ENCODE measurements at places on chromosomes 3 and 15.

DNA sequence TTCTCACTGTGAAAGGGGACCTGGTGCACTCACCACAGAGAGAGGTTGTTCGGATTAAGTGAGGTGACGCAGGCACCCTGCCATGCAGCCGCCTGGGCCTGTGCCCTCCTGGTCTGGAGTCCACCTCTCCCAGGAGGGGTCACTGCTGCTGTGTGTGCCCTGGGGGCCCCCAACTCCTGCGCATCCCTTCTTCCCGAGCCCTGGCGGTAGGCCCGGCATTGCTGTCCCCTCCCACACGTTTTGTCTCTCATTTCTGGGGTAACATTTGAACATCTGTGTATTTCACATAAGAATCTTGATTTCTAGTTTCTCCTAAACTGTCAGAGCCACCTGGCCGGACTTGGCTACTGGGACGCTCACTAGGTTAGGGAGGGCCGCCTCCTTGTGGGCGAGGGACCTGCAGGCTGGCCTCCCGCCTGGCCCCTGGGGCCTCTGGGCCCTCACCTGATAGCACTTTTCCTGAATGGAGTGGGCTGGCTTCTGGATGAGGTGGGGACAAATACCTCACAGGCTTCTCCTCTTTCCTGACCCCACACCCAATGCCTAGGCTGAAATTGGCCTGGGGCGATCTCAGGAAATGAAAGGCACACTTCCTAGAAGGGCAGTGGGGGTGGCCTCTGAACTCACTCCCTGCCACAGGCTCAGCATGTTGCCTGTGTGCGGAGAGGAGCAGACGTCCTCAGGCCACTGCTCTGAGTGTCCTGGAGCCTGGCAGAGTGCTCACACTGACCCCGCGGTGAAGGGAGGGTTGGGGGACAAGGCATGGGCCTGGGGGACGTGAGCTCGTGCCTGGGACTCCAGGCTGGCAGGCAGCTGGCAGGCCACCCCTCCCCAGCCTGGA is 104.2 kb upstream of the PRR23E start:
- H3K4me1 ChIP-seq, result no peaks in the 10 kb centered on the region
- no peak for DNase-seq
- no peaks in the 10 kb centered on the region for H3K27me3 ChIP-seq

DNA sequence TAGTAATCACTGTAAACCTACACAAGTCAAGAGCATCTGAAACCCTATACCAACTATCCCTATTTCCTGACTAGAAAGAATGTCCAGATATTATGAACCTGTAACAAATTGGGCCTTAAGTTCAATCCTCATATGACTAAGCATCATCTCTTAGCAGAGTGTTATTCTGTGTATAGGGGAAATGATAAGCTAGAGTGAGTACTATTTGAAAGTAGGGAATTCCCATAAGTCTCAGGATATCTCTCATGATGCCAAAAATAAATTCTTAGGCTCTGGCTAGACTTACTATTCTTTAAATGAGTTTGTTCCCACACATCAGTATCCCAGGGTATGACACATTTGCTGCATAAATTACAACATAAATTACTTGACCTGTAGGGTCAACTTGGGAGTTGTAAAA is 15.3 kb downstream of the MRPL47 start:
- H3K4me1 ChIP-seq, result peaks cover 15% of the 10 kb centered on the region
- H3K27me3 ChIP-seq, result no peaks in the 10 kb centered on the region
- no peak overlapping the region for H3K4me3 ChIP-seq
- H3K27ac ChIP-seq, result peak overlapping the region; percentile 51
- peaks cover 19% of the 10 kb centered on the region for H3K36me3 ChIP-seq

DNA sequence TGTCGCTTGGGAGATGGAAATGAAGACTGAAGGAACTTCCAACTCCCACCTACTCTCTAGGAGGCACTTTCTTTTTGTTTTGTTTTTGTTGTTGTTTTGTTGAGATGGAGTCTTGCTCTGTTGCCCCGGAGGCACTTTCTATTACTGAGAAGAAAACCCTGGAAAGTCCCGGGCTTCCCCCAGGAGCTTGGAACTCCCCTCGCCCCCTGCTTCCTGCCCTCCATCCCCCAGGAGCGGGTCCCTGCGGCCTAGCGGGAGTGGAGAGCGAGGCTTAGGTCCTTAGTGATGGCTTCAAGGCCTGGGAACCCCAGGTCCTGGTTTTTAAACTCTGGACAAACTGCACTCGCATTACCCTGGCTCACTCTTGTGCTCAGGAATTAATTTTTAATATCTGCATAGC is 195.7 kb downstream of the OCA2 start:
- H3K4me1 ChIP-seq, result no peaks in the 10 kb centered on the region
- DNase-seq, result no peak
- H3K27me3 ChIP-seq, result peaks cover 8% of the 10 kb centered on the region
- no peak overlapping the region for H3K4me3 ChIP-seq

DNA sequence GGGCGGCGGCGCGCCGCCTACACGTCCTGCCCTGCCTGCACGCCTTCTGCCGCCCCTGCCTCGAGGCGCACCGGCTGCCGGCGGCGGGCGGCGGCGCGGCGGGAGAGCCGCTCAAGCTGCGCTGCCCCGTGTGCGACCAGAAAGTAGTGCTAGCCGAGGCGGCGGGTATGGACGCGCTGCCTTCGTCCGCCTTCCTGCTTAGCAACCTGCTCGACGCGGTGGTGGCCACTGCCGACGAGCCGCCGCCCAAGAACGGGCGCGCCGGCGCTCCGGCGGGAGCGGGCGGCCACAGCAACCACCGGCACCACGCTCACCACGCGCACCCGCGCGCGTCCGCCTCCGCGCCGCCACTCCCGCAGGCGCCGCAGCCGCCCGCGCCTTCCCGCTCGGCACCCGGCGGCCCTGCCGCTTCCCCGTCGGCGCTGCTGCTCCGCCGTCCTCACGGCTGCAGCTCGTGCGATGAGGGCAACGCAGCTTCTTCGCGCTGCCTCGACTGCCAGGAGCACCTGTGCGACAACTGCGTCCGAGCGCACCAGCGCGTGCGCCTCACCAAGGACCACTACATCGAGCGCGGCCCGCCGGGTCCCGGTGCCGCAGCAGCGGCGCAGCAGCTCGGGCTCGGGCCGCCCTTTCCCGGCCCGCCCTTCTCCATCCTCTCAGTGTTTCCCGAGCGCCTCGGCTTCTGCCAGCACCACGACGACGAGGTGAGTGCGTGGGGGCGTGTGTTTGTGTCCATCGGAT is 602 bp downstream of the TRIM71 start:
- peaks cover 27% of the 10 kb centered on the region for H3K4me1 ChIP-seq
- H3K4me3 ChIP-seq, result peak overlapping the region; percentile 47
- H3K27ac ChIP-seq, result no peak overlapping the region
- peaks cover 57% of the 10 kb centered on the region for H3K27me3 ChIP-seq

DNA sequence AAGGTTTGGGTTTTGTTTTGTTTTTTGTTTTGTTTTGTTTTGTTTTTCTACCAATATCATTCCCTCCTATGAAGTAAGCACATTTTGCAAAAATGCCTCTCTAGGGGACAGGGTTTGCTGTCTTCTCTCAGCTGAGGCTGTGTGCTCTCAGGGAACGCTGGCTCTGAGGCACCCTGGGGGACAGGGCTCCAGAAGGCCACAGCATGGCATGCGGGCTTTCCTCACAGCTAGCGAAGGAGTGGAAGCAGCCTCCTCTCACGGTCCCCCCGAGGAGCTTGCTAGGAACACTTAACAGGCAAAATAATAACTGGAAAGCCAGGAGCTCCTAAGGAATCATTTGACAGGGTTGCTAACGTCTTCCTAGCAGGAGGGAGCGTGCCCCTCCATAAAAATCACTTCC is 227.7 kb upstream of the ST8SIA2 start:
- H3K4me3 ChIP-seq, result no peak overlapping the region
- H3K36me3 ChIP-seq, result peaks cover 3% of the 10 kb centered on the region
- H3K4me1 ChIP-seq, result peaks cover 4% of the 10 kb centered on the region
- no peak overlapping the region for H3K27ac ChIP-seq

- H3K4me1 ChIP-seq, result no peaks in the 10 kb centered on the region
- H3K4me3 ChIP-seq, result no peak overlapping the region
- no peaks in the 10 kb centered on the region for H3K36me3 ChIP-seq
Measured at GRCh38 chr15:99021694-99022093, 14.1 kb upstream of the PGPEP1L start.

DNA sequence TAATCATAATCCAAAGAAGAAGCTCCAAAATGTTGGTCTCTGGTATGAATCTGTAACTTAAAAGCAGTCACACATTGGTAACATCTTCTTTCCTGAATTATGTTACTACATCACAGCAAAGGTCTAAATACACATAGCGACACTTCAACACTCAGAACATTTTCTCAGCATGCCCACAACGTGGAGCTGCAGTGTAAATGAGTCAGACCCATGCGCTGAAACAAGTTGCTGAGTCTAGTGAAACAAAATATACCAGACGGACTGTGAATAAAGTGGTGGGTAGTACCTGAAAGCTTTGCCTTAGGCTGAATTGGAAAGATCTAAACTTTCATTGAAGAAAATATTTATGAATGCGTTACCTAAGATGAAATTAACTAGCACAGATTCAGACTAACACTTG is 33.2 kb upstream of the GOLGA8B start:
- H3K4me3 ChIP-seq, result no peak overlapping the region
- no peak for DNase-seq
- no peaks in the 10 kb centered on the region for H3K36me3 ChIP-seq
- H3K27me3 ChIP-seq, result peaks cover 13% of the 10 kb centered on the region
- no peaks in the 10 kb centered on the region for H3K4me1 ChIP-seq

Measured in activated naive CD4-positive, alpha-beta T cell treated with anti-CD3 and anti-CD28 coated beads for 36 hours (primary cell).